ENCODE measurements at places on chromosomes 6 and 20.

- DNase-seq: no peak
Observed at GRCh38 chr20:20711413-20711812, 1.0 kb downstream of the RALGAPA2 start.

DNA sequence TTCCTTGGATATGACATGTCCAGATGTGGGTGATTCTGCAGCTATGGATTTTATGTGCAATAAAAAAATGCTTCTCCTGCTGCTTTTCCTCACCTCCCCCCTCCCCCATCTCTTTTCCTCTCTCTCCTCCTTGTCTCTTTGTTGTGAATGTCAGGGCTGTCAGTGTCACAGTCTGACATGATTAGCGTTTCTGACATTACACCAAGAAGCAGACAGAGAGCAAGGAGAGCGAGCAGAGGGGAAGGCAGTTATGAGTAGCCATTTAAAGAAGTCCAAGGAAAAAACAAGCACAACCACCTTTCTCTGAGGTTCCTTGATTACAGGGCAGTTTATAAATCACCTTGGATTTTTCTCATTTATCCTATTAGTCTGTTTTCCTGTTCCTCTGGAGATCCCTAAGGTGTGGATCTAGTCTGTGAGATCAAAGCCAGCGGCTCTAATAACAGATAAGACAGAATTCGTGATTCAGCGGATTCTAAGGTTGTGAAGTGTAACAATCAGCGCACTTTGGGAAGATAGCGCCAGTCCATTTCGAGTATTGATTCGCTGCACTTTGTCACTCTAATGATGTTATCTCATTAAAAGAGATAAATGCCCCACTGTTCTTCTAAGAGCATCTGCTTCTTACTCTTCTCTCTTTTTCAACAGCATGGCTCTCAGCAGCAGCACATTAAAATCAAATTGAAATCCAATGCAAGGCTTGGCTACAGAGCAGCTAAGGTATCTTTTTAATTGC, 101.4 kb downstream of the BACH2 start:
- DNase-seq: no peak

GRCh38 chr6:3330199-3330598, 71.5 kb downstream of the PSMG4 start:
- DNase-seq: no peak

DNA sequence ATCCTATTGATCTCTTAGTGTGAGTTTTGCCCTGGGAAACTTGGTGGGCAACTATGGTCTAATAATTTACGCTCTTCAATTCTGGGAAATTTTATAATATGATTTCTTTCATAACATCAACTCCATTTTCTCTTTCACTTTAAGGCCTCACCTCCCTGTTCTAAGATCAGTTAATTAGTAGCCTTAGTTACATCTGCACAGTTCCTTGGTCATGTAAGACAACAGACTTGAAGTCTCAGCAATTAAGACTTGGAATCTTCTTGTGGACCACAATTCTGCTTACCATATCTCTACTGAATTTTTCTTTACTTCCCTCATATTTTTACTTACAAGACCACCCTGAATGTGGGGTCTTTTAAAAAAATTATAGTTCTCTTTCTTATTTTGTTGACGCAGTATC, 8.7 kb downstream of the ENPP3 start:
- DNase-seq: no peak

GRCh38 chr6:80330961-80331360, 224.5 kb downstream of the BCKDHB start:
- no peak for DNase-seq

DNA sequence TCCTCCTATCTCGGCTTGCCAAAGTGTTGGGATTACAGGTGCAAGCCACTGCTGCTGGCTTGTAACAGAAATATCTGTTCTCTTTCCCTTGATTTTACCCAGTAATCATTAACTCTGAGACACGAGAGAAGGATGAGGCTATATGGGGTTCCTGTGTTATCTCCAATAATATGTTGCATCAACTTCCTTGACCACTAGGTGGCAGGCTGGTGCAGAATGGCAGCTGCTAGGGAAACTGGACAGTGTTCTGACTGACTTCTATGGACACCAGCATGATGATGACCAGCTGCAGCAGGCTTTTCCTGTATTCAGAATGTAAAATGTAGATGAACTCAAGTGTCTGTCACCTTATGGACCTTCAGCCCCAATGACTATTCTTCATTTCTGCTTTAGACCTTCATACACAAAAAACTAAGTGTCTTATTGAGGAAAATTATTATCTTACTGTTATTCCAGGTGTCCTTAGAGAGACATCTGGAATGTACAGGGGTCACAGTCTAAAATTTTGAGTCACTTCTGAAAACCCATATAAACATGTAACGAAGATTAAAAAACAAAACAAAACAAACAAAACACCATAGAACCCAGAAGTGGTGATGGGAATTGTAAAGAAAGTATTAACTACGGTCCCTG, 20.4 kb upstream of the CD109 start:
- peak; percentile 59 for DNase-seq

DNA sequence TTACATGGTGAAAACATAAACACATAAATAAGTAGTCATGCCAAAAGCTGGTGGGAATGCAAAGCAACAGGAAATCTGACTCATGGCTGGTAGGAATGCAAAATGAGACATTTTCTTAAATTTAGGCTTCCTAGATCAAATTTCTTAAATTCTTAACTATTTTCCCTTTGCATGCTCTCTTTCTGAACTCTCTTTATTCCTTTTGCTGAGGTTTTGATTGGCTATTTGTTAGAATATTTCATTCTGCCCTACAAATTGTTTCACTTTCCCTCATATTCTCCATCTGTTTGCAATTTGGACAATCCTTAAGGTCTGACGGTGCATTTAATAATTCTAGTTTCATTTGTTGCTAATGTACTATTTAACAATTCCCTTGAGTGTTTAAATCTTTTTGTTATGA, 437.5 kb upstream of the RGS17 start:
- no peak for DNase-seq

- DNase-seq: no peak
Observed at GRCh38 chr6:129364037-129364436, 345.9 kb downstream of the ARHGAP18 start.

DNA sequence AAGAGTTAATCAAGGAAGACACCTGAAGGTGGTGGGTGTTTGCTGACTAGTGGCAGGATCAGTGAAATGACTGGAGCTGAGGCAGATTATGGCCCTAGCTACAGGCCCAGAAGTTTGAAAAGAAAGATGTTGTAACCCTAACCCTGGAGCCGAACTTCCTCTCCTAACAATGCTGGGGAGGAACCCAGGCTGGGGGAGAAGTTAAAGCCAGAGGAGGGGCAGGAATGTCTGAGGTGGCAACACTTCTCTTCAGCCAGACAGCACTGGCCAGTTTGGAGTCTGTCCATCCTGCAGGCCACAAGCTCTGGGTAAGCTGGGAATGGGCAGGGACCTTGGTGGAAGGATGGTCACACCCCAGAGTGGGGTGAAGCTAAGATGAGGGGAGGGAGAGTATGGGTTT, at the start of gene LST1:
Gene LST1, plus strand, starts transcription at position 270 of the 400 bp plus-strand sequence. CDS start 1,023 bp downstream, outside the sequence.
- no peak for DNase-seq

- DNase-seq: no peak
Observed at GRCh38 chr20:47989957-47990356, 204.7 kb upstream of the SULF2 start.

- no peak for DNase-seq
Observed at GRCh38 chr6:2447931-2448330, 202.5 kb upstream of the GMDS start.

- DNase-seq: no peak
Observed at GRCh38 chr6:132490024-132490423, 22.9 kb downstream of the STX7 start.

DNA sequence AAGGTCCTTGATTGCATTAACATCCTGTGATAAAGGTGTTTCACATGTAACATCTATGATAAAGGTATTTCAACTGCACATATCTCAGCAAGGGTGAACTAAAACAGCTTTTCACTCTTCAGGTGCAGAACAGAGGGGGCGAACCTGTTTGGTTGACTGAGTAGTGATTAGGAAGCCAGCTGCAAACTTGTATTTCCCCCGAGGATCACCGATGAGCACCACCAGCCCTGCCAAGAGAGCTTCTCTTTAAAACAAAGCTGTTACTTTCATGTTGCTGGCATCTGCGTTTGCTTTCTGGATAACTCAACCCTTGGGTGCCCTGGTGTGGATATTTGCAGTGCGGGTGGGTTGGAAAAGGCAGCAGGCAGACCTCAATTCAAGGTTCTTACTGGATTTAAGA, 39.6 kb downstream of the JAG1 start:
- no peak for DNase-seq

GRCh38 chr6:38527371-38527770, 112.4 kb downstream of the BTBD9 start:
- no peak for DNase-seq

DNA sequence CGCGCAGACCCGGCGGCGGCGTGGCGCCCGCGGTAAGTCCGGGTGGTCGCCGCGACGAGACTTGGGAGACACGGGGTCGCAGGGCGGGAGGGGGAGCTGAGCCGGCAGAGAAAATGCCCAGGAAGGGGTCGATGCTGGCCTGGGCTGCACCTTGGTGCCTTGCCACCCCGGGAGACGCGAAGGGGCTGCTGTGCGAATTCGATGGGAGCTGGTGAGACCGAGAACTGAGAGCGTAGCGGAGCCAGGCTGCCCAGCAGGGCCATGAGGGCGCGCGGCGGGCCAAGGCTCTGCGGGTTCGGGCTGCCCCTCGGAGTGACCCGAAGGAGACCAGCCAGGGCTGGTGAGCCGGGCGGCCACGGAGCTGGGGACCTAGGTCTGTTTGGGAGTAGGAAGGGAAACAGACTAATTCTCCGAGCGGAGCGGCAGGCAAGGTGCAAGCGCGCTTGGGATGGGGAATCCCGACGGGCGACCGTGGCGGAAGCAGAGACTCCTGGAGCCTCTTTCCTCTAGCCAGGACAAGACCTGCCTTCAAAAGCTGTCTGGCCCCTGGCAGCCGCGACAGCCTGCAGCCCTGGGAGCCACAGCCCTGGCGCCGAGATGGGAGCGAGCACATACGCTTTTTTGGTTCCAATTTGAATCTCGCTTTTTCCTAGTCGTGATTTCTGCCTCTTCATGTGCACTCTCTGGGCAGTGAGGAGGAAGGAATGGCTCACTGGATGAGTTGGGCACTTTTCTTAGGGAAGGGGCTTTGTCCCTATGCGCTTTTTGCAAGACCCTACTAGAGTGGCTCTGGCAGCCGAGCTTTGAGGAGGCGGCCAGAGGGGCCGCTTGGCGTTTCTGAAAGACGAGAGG, 691 bp downstream of the SYNDIG1 start:
- DNase-seq: no peak

- no peak for DNase-seq
Observed at GRCh38 chr6:111585241-111585973, 20.3 kb downstream of the TRAF3IP2 start.
